ENCODE measurements at places on chromosomes 12 and 14.

DNA sequence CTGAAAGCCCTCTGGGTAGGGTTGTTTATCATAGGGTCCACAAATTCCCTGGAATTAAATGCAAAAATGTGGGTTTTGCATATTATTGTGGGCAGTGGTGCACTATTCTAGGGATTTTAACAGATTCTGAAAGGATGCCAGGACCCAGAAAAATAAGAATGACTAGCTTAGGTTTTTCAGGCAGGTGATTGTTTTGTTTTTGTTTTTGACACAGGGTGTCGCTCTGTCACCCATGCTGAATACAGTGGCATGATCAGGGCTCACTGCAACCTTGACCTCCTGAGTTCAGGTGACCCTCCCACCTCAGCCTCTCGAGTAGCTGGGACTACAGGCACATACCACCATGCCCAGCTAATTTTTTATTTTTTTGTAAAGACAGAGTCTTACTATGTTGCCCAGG lies 19.2 kb downstream of the GALNT6 start:
- DNase-seq: no peak

- DNase-seq: no peak
Measured at GRCh38 chr14:72443991-72444441, 449.9 kb downstream of the DPF3 start.

GRCh38 chr12:124395986-124396385 lies 101.1 kb downstream of the RFLNA start:
- DNase-seq: no peak

- no peak for DNase-seq
Measured at GRCh38 chr14:86619726-86620125, 1089.8 kb downstream of the FLRT2 start.

DNA sequence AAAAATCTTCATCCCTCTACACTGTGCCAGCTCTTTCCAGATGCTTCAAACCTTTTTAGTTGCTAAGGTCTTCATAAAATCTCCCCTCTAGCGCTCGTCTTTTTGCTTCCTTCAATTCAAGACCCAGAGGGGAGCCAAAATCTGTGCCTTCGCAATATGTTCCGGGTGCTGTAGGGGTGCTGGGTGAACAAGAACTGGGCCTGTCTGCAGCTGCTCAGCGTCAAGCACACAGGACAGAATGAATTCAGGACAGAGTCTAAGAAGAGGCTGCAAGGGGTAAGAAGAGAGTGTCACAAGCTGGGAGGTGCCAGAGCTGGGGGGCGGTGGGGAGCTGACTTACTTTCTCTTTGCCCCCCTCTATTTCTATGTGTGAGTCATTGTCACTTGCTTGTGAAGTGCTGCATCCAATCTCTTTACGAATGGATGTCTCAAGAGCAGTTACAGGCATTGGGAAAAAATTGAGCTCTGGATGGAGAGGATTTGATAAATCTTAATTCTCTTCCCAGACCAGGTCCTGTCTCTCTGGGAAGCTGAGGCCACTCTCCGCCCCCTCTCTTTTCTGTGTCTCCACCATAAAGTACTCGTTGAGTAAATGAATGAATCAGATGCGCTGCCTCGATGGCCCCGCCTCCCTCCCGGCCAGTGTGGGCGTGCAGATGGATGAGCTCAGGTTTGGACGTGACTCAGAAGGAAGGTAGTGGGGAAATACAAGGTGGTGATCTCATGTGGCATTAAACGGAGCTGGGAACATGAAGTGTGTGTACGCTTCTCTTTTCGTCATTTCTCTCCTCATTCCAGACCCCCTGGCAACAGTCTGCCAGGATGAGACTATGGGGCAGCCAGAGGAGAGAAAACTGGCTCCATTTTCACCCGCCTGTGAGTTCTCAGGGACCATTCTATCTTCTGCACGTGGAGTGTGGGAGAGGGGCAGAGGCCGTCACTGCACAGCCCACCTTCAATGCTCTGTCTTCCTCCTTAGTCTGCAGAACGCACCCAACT lies 91.3 kb downstream of the TSPAN9 start:
- DNase-seq: peak; percentile 65

DNA sequence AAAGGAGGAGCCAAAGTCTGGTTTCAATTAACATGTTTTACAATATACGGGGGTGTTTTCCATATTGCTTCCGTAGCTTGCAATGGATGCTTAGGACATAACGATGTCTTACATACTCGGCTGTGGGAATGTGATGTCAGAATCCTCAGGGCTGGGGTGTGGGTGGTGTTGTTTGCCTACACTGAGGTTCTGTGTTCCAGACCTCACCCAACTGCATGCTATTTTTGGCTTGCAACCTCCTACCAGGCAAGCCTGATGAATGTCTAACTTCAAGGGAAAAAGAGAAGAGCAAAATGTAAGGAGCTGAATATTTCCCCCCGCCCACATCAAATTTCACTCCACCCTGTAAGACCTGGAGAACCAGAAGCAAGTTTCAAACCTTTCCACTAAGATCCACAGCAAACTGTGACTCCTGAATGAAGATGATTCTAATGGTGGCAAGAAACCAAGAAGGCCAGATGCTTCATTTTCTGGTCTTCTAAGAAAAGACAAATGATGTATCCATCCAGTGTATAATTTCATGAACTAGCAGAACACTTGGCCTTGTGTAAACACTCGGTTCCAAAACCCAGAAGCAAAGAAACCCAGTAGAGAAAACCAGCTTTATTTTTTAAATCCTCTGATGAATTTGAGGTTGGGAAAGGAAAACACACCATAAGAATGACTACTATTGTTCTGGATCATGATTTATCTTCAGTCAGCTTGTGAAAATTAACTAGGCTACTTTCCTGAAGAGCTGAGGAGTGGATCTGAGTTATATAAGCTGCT lies 227.9 kb downstream of the DACT1 start:
- peak; percentile 56 for DNase-seq

DNA sequence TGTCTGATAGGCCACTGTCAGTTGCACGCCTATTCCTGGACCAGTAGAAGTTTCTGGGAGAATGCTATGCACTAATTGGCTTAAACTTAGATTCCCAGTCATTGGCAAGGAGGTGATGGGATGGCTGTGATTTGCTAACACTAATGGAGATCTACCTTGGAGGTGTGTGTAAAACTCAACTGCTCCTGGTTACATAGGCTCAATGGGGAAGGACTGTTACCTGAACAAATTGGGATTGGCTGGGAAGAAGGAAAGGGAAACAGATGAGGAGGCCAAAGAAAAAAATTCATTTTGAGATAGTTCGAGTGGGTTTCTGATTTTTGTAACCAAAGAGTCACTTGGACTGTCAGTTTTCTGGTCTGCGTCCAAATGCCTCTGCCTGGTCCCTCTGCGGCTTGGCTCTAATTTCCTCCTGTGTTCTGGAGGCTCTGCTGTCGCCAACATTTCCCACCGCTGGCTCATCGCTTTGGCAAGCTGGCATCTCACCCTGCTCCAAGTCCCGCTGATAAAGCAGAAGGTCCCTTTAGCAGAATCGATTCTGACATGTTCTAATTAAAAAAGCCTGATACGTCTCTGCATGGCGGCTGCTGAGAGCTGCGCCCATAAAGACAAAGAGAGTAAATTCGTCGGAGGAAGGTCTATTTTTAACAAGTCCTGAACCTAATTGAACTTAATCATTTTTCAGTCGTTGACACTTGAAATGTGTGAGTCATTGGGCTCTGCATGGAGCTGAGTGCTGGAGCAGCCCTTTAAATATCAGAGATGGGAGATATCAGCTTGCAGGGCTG lies 2.0 kb upstream of the CCDC63 start:
- no peak for DNase-seq

DNA sequence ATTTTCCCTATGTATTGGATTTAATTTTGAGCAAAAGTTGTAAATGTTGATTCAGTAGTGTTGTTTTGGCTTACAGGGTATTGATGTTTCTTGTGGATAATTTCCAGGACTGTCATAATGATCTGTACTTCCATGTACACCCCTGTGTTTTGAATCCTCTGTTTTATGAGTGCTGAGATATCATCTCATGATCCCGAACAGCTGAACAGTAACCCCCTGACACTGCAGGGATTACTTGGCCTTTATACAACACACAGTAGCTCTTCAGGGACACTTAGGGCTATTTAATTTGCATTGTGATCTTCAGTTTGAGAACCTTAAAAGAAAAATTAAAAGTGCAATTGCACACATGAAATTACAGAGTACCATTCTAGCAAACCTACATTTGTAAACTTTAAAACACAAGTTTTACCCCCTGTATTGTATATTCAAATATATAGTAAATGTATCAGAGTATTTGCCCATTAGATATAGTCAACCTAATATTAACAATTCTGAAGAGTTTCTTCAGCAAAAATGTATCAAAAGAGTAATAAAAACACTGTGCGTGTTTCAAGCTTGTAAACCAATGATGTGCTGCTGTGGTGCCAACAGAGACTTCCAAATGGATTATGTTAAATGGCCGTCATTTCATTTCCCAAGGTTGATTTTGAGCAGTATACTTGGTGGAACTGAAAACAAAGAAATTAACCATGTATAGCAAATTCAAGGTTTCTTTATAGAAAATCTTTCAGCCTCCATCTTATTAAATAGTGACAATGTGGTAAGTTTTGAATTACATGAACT lies 27.9 kb upstream of the MYF6 start:
- no peak for DNase-seq

DNA sequence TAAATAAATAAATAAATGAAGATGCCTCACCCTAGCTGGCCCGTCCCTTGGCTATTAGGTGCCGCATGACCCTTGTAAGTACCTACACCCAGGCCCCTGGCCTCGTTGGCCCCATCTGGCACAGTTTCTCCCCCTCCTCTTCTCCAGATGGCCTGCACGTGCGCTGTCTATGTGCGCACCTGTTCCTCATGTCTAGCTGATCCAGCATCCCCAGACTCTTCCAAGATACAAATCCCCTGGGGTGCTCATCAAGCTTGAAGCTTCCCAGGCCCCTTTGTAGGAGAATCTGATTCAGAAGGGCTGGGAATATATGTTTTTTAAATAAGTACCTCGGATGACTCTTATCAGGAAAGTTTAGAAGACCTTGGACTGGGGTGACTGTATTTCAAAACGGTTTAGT lies 133.3 kb downstream of the CHST11 start:
- DNase-seq: no peak

DNA sequence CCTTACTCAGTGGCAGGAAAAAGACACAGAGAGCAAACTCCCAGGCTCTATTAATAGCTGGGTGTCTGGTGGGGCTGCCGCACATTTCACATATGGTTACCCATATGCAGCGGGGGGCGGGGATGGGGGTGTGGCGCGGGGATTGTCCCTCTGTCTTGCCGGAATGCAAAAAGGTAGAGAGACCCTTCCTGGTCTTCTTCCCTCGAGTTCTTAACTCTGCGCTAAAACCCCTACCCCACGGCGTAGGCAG lies 1.7 kb downstream of the PRMT8 start:
- DNase-seq: no peak

- DNase-seq: no peak
Measured at GRCh38 chr12:76523408-76523807, 36.2 kb downstream of the OSBPL8 start.

DNA sequence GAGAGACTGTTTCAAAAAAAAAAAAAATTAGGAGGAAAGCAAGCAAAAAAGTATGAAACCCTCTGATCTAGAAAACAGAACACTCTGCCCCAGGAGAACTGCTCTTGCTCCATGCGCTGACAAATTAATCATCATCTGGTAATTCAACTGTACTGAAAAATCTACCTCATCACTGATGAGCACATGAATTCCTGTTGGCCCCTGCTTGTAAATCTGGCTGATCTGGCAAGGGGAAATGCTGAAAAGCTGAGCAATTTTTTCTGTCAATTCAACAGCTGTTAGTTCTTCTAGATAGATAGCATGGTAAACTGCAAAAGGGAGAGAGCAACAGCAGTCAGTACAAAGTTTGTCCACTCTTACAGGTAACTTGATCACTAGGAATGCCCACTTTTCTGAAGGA lies 15.2 kb upstream of the CSRNP2 start:
- no peak for DNase-seq

DNA sequence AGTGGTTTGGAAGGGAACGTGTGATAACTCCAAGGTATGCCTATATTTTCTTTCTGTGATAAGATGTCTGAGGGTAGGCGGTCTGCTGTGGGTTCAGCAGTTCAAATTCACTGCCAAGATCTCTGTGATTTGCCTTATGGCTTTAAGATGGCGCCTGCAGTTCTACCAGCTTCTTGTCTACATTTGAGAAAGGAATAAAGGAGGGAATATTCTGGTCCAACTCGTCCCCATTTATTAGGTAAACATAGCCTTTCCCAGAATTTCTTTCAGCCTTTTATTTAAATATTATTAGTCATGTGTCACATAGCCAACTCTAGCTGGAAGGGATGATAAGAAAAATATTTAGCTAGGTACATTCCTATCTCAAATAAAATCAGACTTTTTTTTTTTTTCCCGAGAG lies 48.8 kb downstream of the KCNJ8 start:
- DNase-seq: no peak

Measured in COLO829 (cell line).